ENCODE measurements at places on chromosomes 3 and 15. TPM values are rescaled to one million over a fixed set of nuclear protein-coding genes. Genes with fewer than 3 reads are reported as not detected.
A peak's percentile ranks its signal among the peaks of the same experiment; 100 is the strongest.

- DNase-seq, result no peak
Measured at GRCh38 chr3:29270752-29271151, 10.1 kb upstream of the RBMS3 start.

DNA sequence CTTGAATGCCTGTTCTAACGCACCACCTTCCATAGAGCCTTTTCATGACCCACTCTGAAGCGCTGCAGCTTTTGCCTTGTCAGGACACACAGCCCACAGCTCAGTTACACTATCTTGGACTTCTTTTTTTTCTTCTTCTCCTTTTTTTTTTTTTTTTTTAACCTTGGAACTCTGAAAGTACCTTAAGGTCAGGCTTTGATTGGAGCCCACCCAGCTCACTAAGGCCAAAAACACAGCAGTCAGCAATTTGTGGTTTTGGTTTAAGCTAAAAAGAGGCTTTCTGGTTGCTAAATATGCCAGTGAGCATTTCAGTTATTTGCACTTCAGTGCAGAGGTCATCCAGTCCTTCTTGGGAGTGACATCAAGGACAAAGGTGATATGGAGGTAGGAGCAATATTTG, 1.7 kb downstream of the SLC25A20 start:
- DNase-seq, result no peak

DNA sequence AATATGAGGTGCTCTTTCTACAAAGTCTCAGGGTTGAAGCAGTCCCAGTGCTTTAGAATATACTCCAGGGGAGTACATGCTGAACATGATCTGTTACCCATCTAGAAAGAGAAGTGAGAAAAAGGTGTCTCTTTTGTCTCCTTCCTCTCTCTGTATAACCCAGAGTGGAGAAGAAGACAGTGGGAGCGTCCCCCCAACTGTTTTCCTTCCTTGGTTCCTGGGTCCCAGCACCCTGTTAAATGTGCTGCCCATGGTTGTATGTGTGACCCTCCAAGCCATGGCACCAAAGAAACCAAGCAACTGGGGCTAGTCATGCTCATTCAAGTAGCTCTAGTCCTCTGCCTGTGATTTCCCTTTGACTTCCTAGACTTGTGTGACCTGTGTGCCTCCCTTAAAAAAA, 683.7 kb downstream of the TBL1XR1 start:
- no peak for DNase-seq

- no peak for DNase-seq
Measured at GRCh38 chr3:161957467-161957866, 460.9 kb downstream of the OTOL1 start.

GRCh38 chr15:89917442-89918101, 4.8 kb upstream of the ARPIN start:
- no peak for DNase-seq

- DNase-seq, result no peak
Measured at GRCh38 chr3:55969634-55970033, 482.5 kb upstream of the WNT5A start.

DNA sequence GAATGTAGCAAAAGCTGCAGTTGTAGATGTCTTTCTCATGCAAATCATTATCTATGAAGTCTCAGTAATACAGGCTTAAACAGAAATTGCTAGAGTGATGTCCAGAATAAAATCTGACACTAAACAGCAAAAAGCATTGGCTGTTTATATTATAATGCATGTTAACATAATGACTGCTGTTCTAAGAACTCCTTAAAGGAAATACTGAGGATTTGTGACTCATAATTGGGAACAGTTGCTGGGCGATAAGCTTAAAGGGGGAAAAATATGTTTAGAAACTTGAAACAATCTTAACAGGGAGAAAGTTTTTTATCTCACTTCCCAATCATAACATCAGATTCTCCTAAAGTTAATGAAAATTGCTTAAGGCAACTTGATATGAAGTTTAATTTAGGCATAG, 17.5 kb downstream of the TIPARP start:
- peak; percentile 59 for DNase-seq

DNA sequence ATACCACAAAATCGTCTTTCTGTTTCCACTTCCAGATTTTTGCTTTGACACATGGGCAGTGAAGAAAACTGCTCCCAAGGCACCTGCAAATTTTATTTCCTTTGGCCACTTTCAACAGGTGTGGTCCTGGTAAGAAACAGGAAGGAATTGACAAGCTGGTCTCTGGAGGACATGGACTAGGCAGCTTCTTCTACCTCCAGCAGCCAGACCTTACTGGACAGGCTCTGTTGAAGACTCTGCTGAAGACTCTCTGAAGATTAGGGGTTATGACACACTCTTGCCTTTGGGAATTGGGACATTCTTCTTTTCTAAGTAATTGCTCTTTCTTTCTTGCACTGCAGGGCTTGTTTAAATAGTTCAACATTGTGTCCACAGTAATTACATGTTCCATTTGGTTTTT, 147.7 kb upstream of the DCBLD2 start:
- no peak for DNase-seq

DNA sequence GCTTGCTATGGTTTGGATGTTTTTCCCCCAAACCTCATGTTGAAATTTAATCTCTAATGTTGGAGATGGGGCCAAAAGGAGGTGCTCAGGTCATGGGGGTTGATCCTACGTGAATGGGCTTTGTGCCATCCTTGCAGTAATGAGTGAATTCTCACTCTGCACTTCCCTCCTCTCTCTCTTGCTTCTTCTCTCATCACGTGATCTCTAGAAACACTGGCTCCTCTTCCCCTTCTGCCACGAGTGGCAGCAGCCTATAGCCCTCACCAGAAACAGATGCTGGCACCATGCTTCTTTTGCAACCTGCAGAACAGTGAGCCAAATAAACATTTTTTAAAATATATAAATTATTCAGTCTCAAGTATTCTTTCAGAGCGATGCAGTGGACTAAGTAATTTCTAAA, 13.3 kb upstream of the PLSCR1 start:
- DNase-seq, result no peak

DNA sequence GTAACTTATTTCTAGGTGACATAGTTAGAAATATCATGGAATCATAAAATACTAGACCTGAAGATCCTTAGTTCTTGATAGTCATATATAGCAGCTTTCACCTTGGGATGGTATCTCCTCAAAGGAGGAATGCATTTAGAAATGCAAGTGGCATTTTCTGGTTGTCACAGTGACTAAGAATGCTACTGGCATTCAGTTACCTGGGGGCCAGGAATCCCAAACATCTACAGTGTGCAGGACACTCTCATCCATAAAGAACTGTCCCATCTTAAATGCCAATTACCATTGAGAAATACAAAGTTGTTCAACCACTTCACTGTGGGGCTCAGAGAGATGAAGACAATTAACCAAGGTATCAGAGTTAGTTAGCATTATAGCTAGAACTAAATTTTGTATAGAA, 36.7 kb downstream of the MYH15 start:
- DNase-seq, result no peak

DNA sequence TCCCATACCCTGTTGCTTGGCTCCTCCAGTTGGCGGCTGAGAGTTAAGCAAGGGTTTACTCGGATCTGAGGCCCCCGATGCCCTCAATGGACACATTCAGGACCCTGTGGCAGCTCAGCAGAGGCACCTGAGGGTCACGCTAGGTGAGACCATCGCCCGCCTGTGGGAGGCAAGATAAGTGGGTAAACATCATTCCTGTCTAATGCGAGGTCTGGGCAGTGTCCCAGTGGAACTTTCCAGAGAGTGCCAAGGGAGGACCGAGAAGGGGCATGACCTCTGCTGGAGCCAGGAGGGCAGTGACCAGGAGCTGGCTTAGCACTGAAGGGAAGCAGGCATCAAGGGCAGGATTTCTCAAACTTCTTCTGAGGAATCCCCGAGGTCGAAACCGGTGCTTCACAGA, 65.4 kb upstream of the SEC61A1 start:
- DNase-seq, result no peak

DNA sequence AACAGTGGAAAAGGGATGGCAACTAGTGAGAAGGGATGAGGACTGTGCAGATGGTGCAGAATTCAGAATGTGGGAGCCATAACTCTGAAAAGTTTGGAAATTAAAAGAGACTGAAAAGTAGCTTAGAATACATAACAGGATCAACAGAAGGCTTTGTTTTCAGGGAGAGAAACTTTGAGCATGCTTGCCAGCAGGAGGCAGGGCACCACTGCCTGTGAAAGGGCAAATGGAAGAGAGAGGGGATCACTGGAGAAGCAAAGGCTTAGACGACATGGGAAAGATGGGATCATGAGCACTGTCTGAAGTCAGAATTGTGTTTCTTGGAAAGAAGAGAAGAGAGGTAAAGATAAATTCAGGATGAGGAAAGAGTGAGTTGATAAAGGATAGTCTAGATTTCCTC, 99.6 kb downstream of the ABI3BP start:
- DNase-seq, result peak; percentile 23

- no peak for DNase-seq
Measured at GRCh38 chr3:312160-312733, 115.7 kb downstream of the CHL1 start.

DNA sequence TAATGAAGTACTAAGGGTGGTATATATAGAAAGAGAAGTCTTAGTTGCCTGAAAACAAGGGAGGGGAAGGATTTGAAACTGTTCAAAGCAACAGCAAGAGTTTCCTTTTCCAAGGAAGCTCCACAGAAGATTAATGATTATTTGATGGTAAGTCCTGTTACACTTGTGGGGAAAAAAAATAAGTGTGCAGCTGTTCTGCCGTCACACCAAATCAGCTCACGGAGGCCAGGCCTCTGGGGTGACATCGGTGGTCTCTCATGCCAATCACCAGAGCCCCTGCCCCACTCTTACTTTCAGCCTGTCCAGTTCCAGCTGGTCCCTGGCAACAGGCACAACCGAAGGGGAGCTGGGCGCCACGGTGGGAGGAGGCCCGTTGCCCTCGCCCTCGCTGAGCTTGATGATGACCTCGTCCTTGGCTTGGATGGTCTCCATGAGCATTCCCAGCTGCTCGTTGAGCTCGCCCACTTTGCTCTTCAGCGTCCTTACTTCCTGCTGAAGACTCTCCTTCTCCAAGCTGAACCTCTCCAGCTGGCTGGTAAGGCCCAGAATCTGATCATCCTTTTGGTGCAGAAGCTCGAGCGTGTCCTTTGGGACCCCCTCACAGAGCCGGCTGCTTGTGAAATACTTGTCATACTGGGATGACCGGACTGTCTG, 53.5 kb downstream of the TBC1D2B start:
- no peak for DNase-seq

- DNase-seq, result no peak
Measured at GRCh38 chr3:119924111-119925094, 142.5 kb downstream of the NR1I2 start.

GRCh38 chr3:170614214-170614966, 28.5 kb upstream of the SLC7A14 start:
- peak; percentile 71 for DNase-seq

DNA sequence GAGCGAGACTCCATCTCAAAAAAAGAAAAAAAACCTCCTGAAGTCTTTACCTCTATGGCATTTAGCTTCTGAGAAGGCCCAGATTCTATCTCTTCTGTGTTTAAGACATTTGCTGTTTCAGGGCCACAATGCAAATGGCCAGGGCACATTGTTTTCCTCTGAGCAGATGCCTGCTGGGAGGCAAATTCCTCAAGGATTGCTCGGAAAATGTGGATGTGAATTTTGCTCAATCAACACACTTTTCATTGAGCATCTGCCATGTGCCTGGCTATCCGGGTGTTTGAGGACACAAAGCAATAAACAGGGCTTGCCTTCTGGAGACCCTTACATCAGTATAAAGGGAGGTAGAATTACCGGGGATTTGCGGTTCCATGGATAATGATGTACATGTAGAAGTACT, 20.0 kb downstream of the TRIM71 start:
- no peak for DNase-seq

DNA sequence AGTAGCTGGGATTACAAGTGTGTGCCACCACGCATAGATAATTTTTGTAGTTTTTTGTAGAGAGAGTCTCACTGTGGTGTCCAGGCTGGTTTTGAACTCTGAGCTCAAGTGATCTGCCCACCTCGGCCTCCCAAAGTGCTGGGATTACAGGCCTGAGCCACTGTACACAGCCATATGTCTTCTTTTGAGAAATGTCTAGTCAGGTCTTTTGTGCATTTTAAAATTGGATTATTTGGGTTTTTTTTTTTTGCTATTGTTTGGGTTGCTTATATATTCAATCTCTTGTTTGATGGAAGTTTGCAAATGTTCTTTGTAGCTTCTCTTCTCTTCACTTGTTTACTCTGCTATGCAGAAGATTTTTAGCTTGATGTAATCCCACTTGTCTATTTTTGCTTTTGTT, 6.2 kb upstream of the ARPP19 start:
- DNase-seq, result no peak

LTK gene
- total RNA-seq, result 0.21 TPM

ECE2 gene
- total RNA-seq, result not detected

DTX3L gene
- total RNA-seq, result 45.9 TPM

C2CD4B gene
- not detected for total RNA-seq

TRIM42 gene
- total RNA-seq, result not detected

CCDC54 gene
- not detected for total RNA-seq

EOMES gene
- not detected for total RNA-seq

ZNF710 gene
- 4.7 TPM for total RNA-seq

OR5K1 gene
- not detected for total RNA-seq

TAGLN3 gene
- total RNA-seq, result not detected

SLC51B gene
- not detected for total RNA-seq

C3orf33 gene
- 5.1 TPM for total RNA-seq
